Mucosa of descending colon (tissue), 3 donors: ENCODE measurements at places on chromosomes 16 and 17. TPM values are rescaled to one million over a fixed set of nuclear protein-coding genes. Genes with fewer than 3 reads are reported as not detected.

The COG8 gene
- 36.8 TPM for total RNA-seq

The TLCD3B gene
- total RNA-seq = not detected

The PROCA1 gene
- 1.3 TPM for total RNA-seq

The SLC35G6 gene
- not detected for total RNA-seq

The UNC13D gene
- total RNA-seq = 23.0 TPM

The NPTX1 gene
- total RNA-seq = 0.51 TPM

The HAP1 gene
- total RNA-seq = 2.8 TPM

The GDPD1 gene
- 4.5 TPM for total RNA-seq

The CCDC200 gene
- not detected for total RNA-seq

The NACA2 gene
- total RNA-seq = not detected

The FBXL16 gene
- 1.3 TPM for total RNA-seq

The ELMO3 gene
- 25.4 TPM for total RNA-seq

The CHRNE gene
- 1.3 TPM for total RNA-seq

The CCDC102A gene
- total RNA-seq = 1.2 TPM

The NT5M gene
- 1.7 TPM for total RNA-seq

The OR3A2 gene
- total RNA-seq = 1.3 TPM

The FOXJ1 gene
- total RNA-seq = 0.52 TPM

The GPRC5C gene
- total RNA-seq = 139 TPM

The MMP15 gene
- 96.5 TPM for total RNA-seq

The CAPNS2 gene
- 0.51 TPM for total RNA-seq

The MT1X gene
- 78.3 TPM for total RNA-seq

The ERN1 gene
- total RNA-seq = 21.7 TPM

The EVI2A gene
- 2.8 TPM for total RNA-seq

The CACNA1G gene
- 0.07 TPM for total RNA-seq

The CSH2 gene
- total RNA-seq = not detected

The PRRT2 gene
- total RNA-seq = 0.94 TPM

The TIMP2 gene
- 44.9 TPM for total RNA-seq

The PRR15L gene
- 243 TPM for total RNA-seq

The BCO1 gene
- total RNA-seq = 4.5 TPM

The TNFRSF17 gene
- 1.2 TPM for total RNA-seq
